ENCODE measurements at places on chromosomes 4 and X.

GRCh38 chr4:139633661-139634060 is 32.0 kb upstream of the MGST2 start:
- no peak for DNase-seq

- DNase-seq = no peak
Measured at GRCh38 chr4:183426507-183426906, 17.9 kb upstream of the CDKN2AIP start.

- no peak for DNase-seq
Measured at GRCh38 chrX:101191217-101191750, 28.3 kb upstream of the DRP2 start.

- DNase-seq = no peak
Measured at GRCh38 chrX:100413229-100413628, 3.2 kb upstream of the PCDH19 start.

All from CD4-positive, alpha-beta T cell treated with Interferon gamma for 1 hour (primary cell).